ENCODE measurements at places on chromosomes 7 and 10.
A peak's percentile ranks its signal among the peaks of the same experiment; 100 is the strongest.

- ATAC-seq = peak; percentile 76
Observed at GRCh38 chr10:94088926-94089381, 95.2 kb downstream of the PLCE1 start.

DNA sequence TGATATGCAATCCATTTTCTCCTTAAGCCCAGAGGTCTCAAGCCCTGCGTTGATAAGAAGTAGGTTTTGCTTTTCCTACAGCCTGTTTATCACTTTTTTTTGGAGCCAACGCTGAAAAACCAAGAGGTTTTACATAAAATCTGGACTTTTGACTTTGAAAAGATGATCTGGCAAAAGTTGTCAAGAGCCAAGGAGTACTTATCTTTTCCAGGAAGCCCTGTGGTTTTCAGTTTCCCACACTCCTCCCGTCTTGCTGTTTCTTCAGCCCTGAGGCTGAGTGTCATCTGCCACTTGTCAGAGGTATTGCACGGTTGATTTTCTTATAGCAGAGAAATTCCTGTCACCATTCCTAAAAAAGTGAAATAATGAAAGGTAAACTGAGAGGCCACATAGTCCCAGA lies 108.7 kb downstream of the TYW1 start:
- no peak for ATAC-seq

DNA sequence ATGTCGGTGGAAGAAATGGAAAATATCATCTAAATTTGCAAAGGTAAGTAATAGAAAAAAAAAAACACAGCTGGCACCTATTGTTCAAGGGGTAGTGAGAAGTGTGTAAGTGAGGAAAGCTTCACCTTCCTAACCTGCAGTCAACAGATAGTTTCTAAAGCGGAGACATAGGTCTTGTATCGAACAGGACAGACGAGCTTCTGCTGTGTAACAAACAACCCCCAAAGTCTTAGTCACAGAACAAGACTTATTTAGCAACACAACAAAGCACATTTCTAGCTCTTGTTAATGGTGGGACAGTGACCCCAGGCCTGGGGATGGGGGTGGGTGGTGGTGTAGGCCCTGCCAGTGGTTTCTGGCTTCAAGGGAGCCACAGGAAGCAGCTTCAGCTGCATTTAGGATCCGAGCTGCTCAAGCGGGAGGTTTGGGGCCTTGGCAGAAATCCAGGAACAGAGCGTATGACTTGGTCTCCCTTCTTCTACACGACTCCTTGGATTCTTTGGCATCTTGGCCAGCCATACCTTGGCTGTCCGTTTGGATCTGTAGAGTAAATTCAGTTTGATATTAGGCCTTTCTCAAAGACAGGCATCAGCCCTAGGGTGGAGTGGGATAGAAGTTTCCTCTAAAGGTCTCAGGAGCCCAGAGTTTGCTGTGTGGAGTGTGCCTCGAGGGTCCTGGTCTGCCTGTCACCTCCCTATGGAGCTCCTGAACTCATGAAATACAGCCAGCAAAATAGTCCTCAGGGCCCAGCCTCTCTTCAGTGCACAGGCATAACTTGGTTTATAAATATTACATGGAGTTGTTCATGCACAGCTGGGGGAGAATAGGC lies 56.9 kb upstream of the SHH start:
- ATAC-seq = no peak

GRCh38 chr10:79310911-79311573 lies 36.2 kb upstream of the PPIF start:
- ATAC-seq = no peak

- no peak for ATAC-seq
Observed at GRCh38 chr10:43120116-43120928, 17.9 kb upstream of the CSGALNACT2 start.

GRCh38 chr7:82185443-82185842 lies 258.1 kb downstream of the CACNA2D1 start:
- no peak for ATAC-seq

DNA sequence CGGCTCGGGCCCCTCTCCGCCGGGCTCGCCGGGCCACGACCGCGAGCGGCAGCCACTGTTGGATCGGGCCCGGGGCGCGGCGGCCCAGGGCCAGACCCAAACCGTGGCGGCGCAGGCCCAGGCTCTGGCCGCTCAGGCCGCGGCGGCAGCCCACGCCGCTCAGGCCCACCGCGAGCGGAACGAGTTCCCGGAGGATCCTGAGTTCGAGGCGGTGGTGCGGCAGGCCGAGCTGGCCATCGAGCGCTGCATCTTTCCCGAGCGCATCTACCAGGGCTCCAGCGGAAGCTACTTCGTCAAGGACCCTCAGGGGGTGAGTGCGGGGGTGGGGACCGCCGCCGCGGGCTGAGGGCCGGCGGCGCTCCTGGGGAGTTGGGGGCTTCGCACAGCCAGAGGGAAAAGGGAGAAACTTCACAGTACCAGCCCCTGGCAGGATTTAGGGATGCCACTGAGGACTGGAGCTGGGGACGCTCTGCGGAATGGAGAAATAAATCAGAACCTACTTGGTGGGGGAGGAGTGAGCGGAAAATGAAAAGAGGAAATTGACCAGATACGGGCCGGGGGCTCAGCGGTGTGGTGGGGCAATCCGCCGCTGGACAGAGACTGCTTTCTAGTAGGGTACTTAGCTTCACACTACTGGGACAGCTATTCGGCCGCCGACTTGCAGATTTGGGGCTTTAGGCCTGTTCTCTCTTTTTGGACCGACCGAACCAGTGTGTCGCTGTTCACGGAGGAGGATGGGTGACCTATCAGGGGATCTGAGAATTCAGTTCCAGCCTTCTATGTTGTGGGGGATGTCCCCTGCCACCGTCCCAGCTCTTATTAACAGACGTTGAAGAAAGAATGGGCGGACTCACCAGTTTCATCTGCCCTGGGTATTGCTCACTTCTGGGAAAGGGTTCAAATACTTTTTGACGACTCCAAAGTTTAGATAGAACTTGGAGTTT lies 669 bp downstream of the PI4K2A start:
- peak; percentile 50 for ATAC-seq

GRCh38 chr10:31063841-31064240 lies 32.2 kb upstream of the ZNF438 start:
- no peak for ATAC-seq

- no peak for ATAC-seq
Observed at GRCh38 chr10:14554491-14555205, 220.0 kb downstream of the FAM107B start.

DNA sequence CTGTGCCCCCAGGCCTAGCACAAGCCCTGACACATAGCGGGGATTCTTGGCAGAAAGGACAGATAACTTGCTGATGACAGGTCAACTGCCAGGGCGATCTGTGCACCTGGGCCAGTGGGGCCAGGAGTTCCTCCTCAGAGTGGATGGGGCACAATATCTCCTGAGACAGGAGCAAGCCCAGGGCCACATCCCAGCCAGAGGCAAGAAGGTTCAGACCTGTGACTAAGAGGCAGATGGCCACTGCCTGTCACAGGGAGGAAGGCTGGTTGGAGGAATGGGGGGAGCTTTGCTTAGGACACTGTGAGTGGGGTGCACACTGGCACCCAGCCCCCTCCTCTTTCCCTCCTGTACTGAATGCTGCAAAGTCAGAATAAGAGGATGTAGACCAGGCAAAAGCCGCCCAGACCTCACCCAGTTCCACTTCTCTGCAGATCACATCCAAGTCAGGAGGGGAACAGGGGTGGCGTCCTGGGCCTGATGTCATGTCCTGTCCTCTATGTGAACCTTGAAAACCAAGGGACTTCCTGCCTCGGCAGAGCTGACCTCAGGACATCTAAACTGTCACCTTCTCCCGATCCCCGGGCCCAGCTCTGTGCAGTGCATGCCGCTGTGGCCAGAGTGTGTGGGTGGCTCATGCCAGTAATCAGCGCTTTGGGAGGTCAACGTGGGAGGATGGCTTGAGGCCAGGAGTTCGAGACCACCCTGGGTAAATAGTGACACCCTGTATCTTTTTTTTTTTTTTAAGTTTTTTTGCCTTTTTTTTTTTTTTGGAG lies 1.3 kb downstream of the GUSB start:
- ATAC-seq = peak; percentile 4

GRCh38 chr7:68787566-68787965 lies 810.7 kb upstream of the AUTS2 start:
- ATAC-seq = no peak

DNA sequence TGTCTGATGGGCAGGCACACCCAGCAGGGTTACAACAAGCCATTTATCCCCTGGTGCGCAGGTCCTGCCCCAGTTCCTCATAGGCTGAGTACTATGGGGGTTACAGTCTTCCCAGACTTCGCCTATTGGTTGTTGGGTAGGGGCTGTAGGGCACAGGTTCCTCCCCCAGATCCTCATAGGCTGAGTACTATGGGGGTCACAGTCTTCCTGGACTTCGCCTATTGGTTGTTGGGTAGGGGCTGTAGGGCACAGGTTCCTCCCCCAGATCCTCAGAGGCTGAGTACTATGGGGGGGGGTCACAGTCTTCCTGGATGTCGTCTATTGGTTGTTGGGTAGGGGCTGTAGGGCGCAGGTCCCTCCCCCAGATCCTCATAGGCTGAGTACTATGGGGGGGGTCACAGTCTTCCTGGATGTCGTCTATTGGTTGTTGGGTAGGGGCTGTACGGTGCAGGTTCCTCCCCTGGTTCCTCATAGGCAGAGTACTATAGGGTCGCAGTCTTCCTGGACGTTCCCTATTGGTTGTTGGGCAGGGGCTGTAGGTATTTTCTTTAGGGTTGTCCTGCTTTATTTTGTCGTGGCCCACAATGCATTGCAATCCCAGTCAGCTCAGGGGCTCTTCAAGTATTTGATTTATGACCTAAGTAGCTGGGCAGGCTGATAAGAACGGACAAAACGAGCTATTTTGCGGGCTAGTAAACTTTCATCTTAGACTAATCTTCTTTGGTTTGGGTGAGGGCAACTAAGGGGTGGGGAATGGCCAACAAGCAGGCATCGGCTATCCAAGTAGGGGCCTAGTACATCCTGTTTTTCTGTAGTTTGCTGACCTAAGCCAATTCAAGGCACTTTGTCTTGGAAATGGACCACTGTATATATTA lies 3.4 kb downstream of the LRRC27 start:
- no peak for ATAC-seq

GRCh38 chr7:20279979-20280378 lies 50.7 kb upstream of the ITGB8 start:
- ATAC-seq = no peak

DNA sequence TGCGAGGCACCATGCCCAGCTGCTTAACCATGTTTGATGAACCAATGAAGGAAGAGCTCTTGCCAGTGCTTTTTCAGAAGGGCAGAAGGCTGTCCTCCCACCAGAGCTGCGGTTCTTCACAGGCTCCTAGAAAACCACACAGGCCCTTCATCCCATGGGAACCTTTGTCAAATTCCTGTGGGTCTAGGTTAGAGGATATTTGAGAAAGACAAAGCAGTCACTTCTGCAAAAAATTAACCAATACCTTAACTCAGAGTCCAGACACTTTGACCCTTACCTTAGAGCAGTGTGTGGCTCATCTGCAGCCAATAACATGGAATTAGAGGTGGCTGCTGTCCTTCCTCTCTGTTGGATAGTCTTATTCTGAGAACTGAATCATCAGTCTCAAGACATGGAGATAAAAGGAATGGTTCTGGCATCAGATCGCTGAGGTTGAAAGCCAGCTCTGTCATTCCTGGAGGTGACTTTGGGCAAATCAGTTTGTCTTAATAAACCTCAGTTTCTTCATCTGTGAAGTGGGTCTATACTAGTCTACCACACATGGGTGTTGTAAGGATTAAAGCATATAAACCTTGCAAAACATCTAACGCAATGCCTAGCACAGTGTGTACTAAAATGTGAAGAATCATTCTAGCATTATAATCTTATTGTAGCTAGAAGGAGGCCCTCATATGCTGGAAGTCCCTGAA lies 65.1 kb upstream of the PIP4K2A start:
- ATAC-seq = no peak

DNA sequence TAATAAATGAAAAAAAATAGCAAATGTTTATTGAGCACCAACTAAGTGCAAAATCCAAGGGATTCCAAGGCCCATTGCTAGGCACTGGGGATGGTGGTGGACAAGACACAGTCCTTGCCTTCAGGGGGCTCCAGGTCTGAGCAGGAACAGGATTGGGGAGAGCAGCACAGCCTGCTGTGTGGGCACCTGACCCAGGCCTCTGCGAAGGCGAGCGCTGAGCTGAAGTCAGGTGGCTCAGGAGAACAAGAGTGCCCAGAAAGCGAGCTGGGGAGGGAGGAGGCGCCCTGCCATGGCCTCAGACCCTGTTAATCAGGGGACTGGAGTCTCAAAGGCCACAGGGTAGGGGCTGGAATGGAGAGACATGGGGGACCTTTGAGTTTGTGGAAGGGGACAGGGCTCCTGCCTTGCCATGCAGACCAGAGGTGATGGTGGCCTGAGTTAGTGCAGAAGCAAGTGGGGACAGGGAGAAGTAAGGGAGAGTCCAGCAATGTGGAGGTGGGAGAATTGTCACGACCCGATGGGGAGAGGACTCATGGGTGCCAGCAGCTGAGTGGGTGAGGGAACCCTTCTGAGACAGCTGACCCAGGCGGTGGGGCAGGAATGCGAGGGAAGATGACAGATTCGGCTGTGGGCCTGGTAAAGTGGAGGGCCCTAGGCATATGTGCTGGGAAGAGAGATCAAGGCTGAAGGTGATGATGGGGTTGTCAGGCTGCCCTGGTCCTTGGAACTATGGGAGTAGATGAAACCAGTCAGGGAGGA lies 4.1 kb upstream of the ORAI2 start:
- ATAC-seq = no peak

- no peak for ATAC-seq
Observed at GRCh38 chr7:15214976-15215375, 312.4 kb upstream of the DGKB start.

DNA sequence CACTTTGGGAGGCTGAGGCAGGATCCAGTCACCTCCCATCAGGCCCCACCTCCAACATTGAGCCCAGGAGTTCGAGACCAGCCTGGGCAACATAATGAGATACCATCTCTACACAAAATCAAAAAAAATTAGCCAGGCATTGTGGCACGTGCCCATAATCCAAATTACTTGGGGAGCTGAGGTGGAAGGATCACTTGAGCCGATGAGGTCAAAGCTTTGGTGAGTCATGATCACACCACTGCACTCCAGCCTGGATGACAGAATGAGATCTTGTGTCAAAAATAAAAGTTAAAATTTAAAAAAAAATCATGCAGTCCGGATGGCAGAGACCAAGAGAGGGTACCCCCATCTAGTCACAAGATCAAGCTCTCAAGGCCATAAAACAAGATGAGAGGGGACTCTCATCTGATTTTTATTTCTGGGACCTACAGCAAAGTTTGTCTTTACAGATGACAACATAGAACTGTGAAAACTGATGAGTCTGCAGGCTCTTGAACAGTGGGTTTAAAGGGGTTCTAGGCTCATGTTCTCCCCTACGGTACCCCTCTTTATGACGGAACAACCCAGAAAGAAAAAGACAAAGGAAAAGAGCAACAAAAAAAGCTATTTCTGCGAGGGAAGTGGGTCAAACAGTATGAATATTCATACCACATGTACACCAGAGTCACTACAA lies 28.9 kb upstream of the CREB3L2 start:
- no peak for ATAC-seq

GRCh38 chr10:2933924-2934323 lies 133.4 kb upstream of the PFKP start:
- ATAC-seq = peak; percentile 45

DNA sequence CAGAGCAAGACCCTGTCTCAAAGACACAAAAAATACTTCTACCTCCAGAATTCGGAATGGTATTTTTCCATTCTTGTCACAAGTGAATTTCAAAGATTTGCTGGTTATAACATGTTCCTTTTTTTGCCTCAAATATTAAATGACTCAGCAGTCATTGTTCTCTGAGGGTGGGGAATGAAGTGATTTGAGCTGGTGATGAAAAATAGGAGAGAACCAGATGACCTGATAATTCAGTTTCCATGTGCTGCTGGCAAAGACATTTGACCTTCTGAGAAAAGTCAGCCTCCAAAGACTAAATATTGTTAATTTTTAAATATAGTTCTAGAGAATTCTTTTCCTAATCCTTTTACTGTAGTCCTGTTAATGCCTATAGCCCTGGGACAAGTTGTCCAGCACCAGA lies 78.9 kb downstream of the CACNB2 start:
- no peak for ATAC-seq

- ATAC-seq = no peak
Observed at GRCh38 chr7:25091779-25092178, 33.3 kb downstream of the CYCS start.

Data from SK-N-SH treated with all-trans-retinoic acid at 6 μM for 48 hours (cell line).